ENCODE measurements at places on chromosomes 2 and 18.

GRCh38 chr2:217854684-217855420 lies 147.9 kb downstream of the TNS1 start:
- no peak for DNase-seq

DNA sequence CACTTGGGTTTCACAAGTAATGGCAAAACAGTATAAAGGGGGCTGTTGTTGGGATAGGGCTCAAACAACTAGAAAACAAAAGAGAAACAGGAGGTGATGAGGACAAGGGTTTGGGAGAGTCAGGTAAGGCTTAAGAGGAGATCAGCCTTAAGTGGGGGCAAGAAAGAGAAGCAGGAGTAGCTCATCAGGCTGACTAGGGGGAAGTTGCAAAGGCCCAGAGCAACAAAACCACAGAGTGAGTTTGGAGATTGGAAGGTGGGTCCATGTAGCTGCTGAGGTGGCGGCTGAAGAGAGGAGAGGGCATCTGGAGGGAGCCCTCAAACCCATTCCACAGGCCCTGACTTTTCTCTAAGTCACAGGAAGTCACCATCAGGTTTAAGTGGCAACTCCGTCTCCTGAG lies 126.0 kb downstream of the MREG start:
- no peak for DNase-seq

DNA sequence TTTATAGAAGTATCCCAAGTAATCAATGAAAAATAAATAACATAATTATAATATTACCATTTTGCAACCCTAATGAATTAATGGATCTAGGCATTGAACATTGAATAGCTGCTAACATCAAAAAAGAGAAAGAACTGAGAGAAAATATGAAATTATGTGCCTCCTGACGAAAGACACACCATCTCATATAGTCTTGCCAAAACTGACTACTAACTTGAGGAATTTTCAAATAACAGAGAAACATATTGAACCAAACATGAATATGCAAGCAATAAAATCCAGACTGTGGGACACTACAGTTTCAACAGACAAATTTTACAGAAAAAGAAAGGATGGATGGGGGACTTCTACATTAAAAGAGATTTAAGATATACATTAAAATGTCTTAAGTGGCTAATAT lies 165.7 kb downstream of the WDPCP start:
- DNase-seq, result no peak

DNA sequence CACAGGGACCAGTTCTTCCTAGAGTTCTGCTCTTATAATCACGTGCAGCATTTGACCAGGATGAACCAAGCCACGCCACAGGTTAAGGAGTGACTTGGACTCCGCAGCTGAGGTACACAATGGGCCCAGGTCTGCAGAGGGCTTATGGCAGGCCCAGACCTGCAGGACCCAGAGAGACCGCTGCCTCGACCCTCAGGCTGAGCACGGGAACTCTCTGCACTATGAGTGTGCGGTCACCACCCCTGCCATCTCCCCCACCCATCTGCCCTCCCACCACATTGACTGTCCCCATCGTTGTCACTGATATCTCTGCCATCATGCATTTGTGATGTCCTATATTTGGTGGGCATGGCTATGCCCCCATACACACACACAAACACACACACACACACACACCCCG lies 45.7 kb upstream of the HPCAL1 start:
- DNase-seq, result no peak

DNA sequence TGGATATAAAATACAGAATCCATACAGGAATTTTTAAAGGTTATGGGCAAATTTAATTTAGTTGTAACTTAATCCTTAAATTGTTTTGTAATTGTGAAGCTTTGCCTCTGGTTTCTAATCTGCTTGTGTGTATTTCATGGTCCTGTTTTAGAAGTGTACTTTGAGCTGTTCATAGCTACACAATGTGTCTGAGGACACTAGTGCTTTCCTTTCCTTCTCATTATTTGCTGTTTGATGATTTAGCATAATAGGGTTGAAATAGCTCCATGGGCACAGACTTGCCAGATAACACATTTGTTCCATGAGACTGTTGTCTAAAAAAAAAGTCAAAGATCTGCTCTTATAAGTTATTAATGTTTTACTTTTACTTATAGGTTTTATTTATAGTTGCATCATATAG lies 134.2 kb downstream of the MYO1B start:
- DNase-seq, result no peak

Data from NAMALWA (cell line).